Stimulated activated CD8-positive, alpha-beta memory T cell treated with anti-CD3 and anti-CD28 coated beads, Interleukin-7, amount 100 ng/mL, for 4 hours (primary cell): ENCODE measurements at places on chromosomes 11 and 22.

- no peak for DNase-seq
Observed at GRCh38 chr11:66011239-66011784, 496 bp upstream of the CST6 start.

GRCh38 chr11:120903686-120904085 lies 120.2 kb upstream of the TBCEL start:
- no peak for DNase-seq

- DNase-seq: no peak
Observed at GRCh38 chr11:20036626-20037335, 123.5 kb downstream of the DBX1 start.

DNA sequence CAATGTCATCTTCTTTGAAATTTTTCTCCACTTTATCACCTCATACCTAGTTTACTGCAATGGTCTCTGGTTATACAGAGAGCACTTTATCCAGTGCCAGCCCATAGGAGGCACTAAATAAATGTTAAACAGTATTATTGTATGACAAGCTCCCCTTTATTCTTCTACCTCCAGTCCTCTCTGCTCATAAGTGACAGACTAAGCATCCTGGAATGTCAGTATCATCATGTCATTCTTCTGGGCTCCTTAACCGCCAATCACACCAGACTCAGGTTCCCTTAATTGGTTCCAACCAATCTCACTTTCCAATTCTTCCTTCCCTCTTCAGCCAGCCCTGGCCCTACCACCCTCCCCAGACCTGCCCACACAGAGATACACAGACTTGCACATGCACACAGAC lies 93.1 kb downstream of the RPL27A start:
- no peak for DNase-seq

DNA sequence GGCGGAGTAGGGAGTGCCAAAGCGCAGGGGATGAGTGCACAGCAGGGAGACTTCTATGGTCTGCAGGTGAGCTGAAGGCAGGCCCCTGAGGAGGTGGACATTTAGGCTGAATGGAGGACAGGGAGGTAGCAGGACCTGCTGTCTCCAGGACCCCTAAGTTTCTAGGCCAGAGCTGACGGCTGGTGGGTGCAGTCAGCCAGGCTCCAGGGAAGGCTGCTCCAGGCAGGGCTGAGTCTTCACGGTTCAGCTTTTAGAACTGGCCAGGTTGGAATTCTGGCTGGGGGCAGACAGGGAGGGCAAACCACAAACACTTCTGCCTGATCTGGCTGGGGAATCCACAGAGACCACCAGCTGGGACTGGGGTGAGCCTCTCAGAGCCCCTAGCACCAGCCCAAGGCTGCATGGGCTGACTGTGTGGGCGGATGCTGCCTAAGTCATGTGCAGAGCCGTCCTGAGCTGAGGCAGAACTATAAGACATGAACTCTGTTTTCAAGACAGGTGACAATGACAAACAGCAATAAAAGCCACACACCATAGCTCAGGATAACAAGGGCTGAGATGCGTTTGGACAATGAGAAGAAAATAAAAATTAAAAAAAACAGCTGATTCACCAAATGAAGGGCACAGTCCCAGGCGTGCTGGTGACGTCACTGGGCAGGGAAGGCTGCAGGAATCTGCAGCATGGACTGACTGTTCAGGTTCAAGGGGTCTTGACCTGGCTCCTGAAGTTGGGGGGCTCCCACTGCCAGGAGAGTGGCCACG lies 10.4 kb upstream of the MALAT1 start:
- no peak for DNase-seq

DNA sequence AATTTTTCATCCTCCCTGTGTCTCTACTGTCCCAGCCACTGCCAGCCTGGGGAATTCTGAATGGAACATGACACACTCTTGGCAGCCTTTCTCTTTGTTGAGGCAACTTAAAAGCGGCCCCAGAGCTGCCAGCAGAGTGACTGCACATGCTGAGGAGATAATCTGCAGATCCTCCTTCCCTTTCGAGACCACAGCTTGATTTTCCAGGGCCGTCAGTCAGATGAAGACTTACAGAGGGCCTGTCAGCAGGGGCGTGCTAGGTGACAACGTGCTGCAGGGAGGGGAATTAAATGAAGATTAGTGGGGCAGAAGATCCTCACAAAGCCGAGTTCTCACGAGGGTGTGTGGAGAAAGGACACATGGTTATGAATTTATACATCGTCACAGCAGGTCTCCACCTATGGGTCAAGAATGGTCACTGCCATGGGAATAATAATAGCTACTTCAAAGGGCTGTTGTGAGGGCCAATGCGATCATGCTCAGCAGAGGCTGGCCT lies 193.5 kb upstream of the PITPNB start:
- DNase-seq: no peak

DNA sequence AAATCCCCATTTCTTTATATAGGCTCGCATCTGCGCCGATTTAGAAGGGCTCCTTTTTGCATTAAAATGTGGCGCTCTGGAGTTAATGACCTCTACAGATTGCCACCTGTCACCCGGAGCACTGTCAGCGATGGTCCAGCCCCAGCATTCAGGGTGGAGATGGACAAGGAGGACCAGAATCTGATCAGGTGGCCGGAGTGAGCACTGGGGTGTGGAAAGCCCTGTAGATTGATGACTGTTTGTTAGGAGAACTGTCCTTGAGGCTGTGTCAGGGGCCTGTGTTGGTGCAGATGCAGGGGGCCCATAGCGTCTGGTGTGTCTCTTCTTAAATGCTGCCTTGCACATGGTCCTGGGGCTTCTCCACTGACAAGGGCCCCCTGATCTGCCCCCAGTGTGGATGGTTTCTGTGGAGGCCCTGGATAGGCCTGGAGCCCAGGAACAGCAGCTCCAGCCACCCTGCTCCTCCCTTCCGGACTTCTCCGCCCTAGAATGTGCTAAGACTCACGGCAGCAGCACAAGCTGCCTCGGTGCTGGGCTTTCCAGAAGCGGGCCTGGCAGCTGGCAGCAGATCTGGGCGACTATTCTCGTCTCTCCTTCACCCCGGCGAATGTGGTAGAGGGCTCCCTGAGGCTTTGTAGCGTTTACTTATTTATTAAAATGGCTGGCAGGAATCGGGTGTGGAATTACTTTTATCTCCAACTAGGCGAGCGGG lies 1333.3 kb downstream of the BRD1 start:
- no peak for DNase-seq

DNA sequence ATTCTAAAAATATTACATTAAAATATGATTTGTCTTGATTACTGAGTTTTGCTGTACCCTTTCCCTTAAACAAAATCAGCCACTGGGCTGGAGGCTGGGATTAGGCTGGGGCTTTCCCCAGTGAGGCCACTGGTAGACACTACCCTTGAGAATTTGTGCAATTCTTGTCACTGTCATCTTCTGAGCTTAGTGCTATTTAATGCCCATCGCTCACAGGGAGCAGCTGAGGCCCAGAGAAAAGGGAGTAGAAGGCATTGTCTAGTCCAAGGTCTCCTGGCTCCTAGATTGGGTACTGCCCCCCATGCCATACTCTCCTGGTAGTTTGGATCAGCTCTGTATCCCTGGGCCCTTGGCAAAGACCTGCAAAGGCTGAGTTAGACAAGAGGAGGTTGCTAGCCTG lies 6.7 kb downstream of the CHRM1 start:
- DNase-seq: no peak

DNA sequence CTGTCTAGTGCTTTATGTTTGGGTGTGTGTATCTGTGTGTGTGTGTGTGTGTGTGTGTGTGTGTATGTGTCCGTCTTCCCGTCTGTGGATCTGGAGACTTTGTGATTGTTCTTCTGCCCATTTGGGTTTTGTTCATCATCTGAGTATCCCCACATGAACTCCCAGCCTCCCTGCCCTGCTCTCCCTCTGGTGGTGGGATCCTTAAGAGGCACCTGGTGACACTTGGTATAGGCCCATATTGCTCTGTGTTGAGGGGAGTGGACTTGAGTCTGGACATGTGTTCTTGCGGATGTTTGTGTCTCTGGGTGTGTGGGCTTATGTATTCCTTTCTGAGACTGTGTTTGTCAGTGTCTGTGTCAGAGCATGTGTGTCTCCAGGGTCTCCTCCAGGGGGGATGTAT lies 15.3 kb downstream of the RCOR2 start:
- no peak for DNase-seq

GRCh38 chr11:90134478-90135003 lies at the start of gene NAALAD2:
TSS of gene NAALAD2 (plus strand) at chr11:90134663. CDS start at chr11:90134759, 96 bp downstream.
- no peak for DNase-seq

GRCh38 chr11:41878095-41878494 lies 418.6 kb upstream of the LRRC4C start:
- DNase-seq: no peak

GRCh38 chr11:60129853-60130252 lies 41.4 kb downstream of the MS4A2 start:
- DNase-seq: no peak

DNA sequence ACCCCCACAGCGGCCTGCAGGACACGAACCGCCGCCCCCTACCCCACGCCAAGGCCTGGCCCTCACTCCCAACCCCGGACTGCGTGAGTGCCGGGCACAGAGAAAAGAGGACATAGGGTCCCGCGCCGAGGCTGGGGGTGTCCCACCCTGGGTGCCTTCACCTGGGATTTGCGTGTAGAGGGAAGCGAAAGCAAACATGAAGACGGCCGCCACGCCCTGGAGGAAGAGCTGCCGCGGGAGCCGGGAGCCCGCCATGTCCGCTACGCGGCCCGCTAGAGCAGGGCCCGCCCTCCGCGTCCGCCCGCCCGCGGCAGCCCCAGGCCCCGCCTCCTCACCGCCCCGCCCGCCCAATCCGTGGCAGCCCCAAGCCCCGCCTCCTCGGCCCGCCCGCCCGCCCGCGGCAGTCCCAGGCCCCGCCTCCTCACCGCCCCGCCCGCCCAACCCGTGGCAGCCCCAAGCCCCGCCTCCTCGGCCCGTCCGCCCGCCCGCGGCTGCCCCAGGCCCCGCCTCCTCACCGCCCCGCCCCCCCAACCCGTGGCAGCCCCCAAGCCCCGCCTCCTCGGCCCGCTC lies at the start of gene LMF2:
TSS of gene LMF2 (minus strand) at position 282 of the 570 bp plus-strand sequence. CDS start at position 255, 27 bp downstream.
- peak; percentile 83 for DNase-seq

DNA sequence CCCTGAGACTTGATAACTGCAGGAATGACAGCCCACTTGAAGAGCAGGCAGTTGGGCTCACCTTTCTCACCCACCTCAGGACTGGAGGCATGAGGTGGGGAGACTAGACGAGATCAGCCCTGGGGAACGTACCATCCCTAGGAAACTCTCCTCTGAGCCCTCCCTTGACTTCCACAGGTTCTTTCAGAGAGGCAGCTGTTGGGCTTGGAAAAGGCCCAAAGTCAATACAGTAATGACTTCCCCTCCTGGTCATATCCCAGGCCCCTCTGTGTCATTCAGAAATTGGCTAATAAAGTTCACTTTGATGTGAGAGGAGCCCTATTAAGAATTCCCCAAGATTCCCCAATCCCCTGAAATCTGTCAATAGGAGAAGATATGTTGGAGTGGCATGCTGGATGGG lies 5.8 kb upstream of the NECTIN1 start:
- no peak for DNase-seq

- DNase-seq: no peak
Observed at GRCh38 chr11:105915021-105915420, 107.0 kb downstream of the MSANTD4 start.

- no peak for DNase-seq
Observed at GRCh38 chr22:33908171-33909074, 11.9 kb downstream of the LARGE1 start.

GRCh38 chr11:91783173-91783572 lies 441.4 kb upstream of the FAT3 start:
- no peak for DNase-seq

- no peak for DNase-seq
Observed at GRCh38 chr22:31812977-31813605, 59.3 kb downstream of the DEPDC5 start.

DNA sequence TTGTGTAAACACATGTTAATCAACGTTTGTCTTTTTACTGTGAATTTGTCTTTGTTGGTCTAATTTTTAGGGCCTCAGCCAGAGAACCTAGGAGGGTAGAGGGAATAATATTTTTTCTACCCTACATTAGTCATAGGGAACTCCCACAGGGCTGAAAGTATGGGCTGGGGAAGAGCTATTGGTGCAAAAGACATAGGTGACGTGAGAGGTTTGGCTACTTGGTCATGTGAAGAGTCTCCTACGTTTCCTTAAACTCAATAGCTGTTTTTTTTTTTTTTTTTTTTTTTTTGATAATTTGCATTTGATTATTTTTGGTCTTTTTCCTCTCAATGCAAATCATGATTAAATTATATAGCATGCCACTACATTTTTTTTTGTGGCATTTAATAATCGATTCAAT lies 15.9 kb upstream of the MMP7 start:
- DNase-seq: no peak

GRCh38 chr11:69055598-69056516 lies 7.1 kb downstream of the TPCN2 start:
- peak; percentile 13 for DNase-seq
